ENCODE measurements at places on chromosomes 4 and X.

- no peak for DNase-seq
Observed at GRCh38 chr4:80255329-80256095, 11.0 kb upstream of the FGF5 start.

GRCh38 chrX:131792356-131792749 lies 230.7 kb upstream of the STK26 start:
- no peak for DNase-seq

DNA sequence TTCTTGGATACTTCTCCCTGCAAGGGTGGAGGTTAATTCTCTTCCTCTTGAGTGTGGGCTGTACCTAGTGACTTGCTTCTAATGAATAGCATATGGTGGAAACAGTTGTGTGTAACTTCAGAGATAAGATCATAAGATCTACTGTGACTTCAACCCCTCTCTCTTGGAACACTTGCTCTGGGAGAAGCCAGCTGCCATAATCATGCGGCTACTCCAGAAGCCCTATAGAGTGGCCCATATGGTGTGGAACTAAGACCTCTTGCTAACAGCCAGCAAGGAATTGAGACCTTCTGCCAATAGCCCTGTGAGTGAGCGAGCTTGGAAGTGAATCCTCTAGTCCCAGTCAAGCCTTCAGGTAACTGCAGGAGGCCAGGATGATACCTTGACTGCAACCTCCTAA lies 81.1 kb downstream of the RBMX2 start:
- no peak for DNase-seq

- DNase-seq: no peak
Observed at GRCh38 chr4:181468451-181468850, 774.8 kb upstream of the TENM3 start.

DNA sequence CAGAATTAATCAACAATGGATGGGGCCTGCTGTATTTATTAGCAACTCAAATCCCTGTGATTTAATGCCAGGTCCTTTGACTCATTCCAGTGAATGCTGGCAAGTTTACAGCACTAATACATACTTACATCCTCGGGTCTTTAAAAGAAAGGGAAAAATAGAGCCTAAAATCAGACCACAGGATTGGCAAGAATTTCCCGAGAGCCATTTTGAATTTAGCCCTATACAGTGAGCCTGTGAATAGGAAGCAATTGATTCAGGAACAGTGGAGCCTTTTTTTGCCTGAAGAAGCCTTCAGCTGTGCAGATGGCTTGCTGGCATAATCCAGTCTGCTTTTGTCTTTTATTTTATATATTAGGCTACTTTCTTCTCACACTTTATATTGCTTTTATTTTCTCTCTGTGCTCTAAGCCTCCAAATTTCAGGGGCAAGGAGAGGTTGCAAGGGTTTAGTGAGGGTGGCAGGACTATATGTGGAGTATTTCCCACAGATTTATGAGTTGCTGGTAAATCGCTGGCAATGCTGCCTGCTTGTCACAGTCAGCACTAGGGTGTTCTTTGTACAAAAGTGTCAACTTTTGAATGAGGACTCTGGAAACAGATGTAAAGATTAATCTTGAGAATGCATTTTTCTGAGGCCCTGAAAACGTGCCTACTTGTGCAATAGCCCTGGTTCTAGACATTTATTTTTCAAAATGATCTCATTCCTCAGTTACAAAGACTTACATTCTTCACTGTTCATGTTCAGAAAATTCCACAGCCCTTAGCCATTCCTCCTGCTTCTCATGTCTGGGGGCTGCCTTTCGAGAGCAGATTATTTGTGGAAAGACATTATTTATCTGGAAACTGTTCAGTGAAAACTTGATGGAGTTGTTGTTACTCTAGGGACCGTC lies 303.5 kb downstream of the SPRY1 start:
- no peak for DNase-seq

GRCh38 chr4:25590171-25590570 lies 65.5 kb upstream of the SLC34A2 start:
- no peak for DNase-seq

DNA sequence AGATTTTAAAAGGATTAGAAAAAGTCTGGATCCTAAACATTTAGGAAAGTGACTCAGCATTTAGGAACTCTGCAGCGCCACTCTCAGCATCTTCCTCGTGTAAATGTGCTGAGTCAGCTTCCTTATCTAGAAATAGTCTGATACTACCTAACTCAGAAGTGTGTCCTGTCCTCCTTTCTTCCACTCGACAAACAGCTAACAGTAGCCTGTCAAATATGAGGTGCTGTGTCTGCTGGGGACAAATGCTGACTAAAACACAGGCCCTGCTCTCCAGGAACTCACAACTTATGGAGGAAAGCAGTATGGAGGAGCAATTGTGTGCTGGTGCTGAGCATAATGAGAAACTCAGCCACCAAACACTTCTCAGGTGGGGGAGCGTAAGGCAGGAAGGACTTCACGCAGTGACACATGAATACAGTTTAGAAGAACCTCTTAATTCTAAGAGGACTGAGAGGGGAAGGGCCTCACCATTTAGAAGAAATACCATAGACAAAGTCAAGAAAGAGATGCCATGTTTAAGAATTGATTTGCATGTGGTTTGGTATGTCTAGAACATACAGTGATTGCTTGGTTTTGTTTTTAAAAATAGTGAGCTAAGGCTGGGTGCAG lies 125.3 kb downstream of the SOWAHB start:
- no peak for DNase-seq

- DNase-seq: no peak
Observed at GRCh38 chrX:132044953-132045352, 21.9 kb downstream of the STK26 start.

GRCh38 chrX:136227948-136228838 lies 23.0 kb downstream of the MAP7D3 start:
- DNase-seq: no peak

DNA sequence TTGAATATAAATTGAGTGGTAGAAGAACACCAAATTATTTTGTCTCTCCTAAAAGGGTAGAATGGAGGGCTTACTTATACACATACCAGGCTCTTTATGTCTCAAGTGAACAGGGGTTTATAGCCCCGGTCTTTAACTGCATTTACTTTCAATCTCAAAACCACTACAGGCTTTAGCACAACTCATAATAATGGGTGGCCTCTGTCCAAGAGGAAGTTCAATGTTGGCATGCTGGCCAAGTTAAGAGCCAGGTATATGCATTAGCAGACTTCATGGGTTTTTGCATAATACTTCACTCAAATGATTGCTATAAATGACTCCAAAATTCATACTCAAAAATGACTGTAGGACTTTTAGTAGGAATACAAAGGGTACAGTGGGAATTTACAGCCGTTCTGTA lies 118.5 kb upstream of the OTUD4 start:
- DNase-seq: no peak

GRCh38 chr4:14168919-14169318 lies 541.4 kb upstream of the BOD1L1 start:
- DNase-seq: no peak

DNA sequence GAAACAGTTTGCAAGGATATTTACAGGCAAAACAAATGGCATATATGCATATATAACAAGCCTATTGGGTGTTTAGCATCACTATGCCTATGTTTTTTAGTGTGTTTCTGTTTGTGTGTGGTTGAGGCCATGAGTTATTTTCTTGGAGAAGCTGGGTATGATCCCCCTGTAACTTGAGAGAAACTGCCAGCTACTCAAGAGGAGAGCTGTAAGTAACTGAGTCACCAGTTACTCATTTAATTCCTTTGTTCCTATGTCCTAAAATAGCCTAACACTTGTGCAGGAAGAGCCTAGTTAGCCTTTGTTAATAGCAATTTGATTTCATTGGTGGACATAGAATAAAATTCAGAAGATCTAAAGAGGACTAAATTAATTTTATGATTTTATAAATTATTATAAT lies 79.1 kb downstream of the PWWP3B start:
- DNase-seq: no peak

DNA sequence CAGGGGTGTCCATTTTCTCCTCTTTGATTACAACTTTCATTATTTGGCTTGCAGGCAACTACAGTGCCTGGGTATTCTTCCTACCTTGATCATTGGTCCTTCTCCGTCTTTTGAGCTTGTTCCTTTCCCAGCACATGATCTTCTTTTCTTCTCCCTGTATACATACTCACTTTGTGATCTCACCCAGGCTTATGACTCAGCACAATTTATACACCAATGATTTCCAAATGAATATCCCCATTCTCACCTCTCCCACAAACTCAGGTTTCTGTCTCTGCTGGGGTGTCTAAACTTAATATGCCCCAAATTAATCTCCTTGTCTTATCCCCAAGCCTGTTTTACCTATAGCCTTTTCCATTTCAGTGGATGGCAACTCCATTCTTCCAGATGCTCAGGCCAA lies 19.5 kb upstream of the C4orf54 start:
- no peak for DNase-seq

DNA sequence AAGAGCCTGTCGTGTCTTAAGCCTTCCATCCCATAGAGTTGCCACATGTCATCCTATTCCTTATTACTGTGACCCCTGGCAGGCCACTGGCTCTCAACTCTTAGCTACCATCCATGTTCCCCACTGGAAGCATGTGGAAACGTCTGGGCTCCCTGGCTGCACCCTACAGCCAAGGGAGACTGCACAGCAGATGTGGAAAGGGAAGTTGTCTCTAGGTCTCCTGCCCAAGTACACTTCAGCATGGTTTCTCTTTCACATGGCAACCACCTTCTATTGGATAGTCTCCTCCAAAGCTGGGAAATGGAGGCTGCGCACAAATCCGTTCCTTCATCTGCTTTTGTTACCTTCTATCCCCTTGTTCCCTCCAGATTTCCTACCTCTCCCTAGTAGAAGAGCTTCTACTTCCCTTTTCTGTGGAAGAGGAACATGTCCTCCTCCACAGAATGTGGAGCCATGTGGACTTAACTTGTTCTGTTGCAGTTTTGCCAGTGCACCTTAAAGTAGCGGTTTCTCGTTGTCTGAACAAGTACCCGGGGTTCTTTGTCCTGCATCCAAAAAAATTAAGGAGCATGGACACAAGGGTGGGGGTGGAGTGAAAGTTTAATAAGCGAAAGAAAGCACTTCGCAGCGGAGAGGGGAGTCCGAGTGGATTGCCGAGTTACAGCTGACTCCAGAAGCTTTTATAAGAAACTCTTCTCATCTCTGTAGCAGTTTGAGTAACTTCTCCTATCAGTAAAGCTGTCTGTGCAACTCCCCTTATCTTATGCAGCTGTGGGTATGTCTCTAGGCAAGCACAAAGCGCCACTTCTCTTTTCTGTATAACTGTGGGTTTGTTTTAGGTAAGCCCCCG lies 52.5 kb downstream of the HMGB2 start:
- DNase-seq: no peak

GRCh38 chrX:369563-370101 lies 17.1 kb downstream of the PPP2R3B start:
- DNase-seq: no peak

- no peak for DNase-seq
Observed at GRCh38 chr4:17510582-17510981, 1.3 kb downstream of the QDPR start.

GRCh38 chr4:126838941-126839679 lies 793.6 kb upstream of the INTU start:
- no peak for DNase-seq

GRCh38 chrX:113973706-113974105 lies 610.2 kb upstream of the HTR2C start:
- DNase-seq: no peak

DNA sequence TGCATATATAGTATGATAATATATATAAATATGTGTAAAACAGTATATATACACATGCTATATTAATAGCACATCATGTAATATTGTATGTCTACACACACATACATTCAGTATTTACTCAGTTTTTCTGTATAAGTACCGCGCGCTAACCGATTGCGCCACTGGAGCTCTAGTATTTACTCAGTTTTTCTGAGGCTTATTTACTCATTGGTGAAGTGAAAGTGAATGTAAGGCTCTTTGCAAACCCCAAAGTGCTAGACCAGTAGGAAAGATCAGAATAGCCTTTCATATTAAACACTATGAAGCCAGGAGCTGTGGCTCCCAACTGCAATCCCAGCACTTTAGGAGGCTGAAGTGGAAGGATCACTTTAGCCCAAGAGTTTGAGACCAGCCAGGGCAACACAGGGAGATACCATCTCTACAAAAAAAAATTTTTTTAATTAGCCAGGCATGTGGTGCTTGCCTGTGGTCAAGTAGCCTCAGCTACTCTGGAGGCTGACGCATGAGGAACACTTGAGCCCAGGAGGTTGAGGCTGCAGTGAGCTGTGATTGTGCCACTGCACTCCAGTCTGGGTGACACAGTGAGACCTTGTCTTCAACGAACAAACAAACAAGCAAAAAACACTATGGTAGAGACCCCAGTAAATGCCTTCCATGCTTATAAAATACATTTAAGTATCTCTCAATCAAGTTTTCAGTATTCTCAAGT lies 125.8 kb downstream of the KIT start:
- DNase-seq: no peak

DNA sequence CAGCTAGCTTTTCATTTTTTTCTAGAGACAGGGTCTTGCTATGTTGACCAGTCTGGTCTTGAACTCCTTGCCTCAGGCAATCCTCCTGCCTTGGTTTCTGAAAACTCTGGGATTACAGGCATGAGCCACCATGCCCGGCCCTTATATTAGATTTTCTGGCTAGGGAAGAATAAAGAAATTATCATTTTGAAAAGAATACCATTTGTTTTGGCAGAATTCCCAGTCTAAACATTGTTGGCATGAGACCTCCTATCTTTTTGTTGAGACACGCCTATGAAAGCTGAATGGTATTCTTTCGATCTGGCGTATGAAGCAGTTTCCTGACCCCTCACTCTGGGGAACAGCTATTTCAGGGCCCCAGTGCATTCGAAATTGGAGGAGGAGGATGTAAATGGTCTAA lies 107.0 kb downstream of the REPS2 start:
- DNase-seq: no peak

DNA sequence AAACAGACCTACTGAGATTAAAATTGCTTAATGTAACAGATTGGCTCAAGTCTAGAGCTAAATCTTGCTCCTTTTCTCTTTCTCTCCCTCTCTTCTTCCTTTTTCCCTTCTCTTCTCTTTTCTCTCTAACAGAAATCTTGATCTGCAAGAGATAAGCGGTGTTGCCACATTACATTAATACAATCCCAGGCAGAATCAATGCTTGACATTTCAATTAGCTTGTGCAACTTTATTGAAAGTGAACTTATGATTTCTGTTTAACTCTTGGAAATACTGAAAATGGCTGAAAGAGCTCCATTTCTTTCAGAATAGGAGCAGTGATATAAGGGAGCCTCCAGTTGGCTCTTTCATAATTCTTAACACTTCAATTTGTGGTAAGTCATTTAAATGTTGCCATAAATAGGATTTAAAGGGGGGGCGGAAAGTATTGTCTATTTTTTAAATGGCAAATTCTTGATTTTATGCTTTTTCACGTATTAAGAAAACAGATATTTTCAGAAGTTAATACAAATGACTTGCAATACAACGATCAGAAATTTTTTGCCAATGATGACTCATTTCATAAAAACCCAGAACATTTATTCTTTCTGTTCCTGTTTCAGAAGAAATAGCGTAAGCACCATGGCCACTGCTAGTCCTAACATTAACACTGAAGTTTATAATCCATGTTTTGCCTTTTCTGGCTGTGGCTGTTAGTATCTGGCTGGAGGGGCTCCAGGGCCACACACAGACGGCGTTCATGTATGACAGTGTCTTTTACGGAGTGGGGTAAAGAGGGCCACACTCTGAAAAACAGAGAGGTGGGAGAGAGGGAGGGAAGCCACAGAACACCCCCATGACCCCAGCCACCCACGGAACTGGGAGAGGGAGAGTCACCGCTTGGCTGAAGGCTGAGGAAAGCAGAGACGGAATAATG lies 115.7 kb upstream of the FAT1 start:
- no peak for DNase-seq

- no peak for DNase-seq
Observed at GRCh38 chr4:149885896-149886295, 70.3 kb upstream of the IQCM start.

Data from stimulated activated CD4-positive, alpha-beta T cell treated with anti-CD3 and anti-CD28 coated beads, Interleukin-2, amount 100 ng/mL, for 24 hours (primary cell).